Activated CD4-positive, alpha-beta T cell treated with anti-CD3 and anti-CD28 coated beads, Interleukin-2, amount 10 ng/mL, durations not matched to agents 24 days and 14 days (primary cell): ENCODE measurements at places on chromosomes 4 and X. TPM values are rescaled to one million over a fixed set of nuclear protein-coding genes. Genes with fewer than 3 reads are reported as not detected.

DNA sequence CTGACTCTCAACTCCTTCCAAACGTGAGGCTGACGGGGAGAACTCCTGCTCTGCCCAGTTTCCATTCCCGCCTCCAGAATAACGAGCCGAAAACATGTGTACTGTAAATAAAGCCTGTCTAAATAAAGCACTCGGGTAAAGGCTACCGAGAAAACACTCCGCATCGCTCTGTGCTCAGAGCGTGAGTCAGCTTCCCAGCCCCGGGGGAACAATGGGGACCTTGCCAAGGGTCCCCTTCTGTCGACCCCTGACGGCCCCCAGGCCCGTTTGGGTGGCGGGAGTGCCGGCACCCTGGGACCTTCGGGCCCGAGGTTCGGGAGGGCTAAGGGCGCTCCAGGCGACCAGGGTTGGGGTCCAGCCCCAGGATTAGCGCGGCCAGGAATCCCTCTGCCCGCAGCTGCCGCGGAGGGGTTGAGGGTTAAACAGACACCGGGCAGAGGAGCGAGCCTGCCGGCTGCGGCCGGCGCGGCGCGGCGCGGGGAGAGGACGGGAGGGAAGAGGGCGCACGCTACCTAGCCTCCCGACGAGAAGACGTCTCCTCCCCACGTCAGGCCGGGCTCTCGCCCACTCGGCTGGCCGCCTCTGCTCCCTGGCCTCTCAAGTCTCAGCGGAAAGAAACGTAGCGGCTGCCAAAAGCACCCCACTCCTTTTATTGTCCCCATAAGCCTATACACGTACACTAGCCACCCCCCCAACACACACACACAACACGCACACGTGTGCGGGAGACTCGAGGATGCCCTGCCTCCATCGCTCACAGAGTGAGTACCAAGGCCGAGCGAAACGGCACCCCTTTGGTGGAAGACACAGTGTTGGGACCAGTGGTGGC lies 85.5 kb downstream of the BCOR start:
- DNase-seq, result no peak

Gene UGT2B17
- not detected in 2 replicates for total RNA-seq

Gene AIFM1
- 44.4 and 47.7 TPM in 2 replicates for total RNA-seq

DNA sequence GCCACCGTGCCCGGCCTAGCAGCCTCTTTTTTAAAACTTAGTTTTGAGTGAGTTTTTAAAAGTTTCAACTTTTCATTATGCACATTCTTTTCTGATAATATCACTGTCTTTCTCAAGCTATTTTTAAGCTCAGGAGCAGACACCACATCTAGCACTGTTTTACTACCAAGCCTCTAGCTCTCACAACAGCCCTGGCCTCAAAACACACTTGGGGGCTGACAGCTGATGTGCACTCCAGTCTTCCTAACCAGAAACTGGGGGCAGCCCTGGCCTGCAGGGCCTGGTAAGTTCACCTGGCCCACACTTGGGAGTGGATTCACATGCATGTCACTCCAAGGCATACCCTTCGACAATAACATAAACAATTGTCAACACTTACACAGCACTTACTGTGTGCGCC lies 34.0 kb downstream of the CENPU start:
- DNase-seq, result peak; percentile 52

GRCh38 chr4:110754716-110755115 lies 131.8 kb upstream of the PITX2 start:
- DNase-seq, result no peak

Gene SCFD2
- 35.0 and 39.9 TPM in 2 replicates for total RNA-seq

DNA sequence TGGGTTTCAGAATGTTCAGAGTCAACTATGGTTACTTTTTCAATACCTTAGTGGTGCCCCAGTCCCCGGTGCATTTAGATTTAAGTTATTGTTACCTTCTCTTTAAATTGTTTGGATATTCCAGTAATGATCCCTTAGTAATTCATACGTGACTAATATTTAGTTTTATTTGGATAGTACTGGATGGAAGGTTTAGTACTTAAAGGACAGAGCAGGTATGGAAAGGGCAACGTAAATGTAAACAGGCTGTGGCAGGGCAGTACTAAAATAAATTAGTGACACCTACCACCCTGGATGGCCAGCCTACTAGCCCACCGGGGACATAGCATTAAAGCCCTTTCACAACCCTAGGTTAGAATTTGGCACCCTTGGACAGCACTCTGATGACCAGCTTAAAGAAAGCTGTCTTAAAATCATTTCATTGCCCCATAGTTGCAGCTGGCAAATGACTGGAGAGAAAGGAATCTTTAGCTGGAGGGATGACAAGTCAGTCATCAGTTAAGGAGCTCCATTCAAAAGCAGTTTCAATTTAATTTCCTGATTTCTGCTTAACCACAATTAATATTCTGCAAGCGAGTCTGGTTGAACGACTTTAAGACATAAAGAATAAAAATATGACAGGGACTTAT lies 16.4 kb downstream of the PLP1 start:
- no peak for DNase-seq

DNA sequence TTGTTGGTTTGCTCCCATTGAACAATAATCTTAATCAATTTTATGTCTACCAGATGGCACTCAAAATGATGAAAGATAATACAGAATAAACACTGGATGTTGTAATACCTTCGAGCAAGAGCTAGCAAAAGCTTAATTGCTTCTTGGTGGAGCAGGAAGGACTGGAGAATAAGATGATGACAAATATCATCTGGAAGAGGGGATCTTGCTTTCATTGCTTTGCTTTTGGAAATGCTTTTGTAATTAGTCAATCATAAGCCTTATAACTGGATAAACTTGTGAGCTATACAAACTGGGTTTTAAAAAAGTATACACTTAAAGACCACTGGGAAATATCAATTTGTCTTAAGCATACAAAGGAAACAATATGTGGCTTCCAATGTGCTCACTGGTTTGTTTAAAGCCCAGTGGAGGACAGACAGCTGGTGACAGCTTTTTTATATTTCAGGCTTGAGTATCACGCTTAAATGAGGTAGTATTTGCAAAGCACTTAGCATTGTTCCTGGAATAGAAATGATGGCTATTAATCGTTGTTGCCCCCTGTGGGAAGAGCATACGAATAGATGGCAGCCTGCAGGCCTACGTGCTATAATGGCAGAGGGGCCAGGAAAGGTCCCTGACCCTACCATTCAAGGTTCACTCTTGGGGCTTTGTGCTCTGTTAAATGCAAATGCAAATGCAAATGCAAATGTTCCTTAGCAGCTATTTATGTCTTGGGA lies 61.2 kb downstream of the TMEM150C start:
- DNase-seq, result no peak

- DNase-seq, result no peak
Observed at GRCh38 chr4:27619435-27619834, 758.8 kb downstream of the STIM2 start.

- no peak for DNase-seq
Observed at GRCh38 chr4:140305053-140305452, 68.4 kb upstream of the SCOC start.

Gene XKRX
- total RNA-seq, result 0.12 and 0.23 TPM in 2 replicates

DNA sequence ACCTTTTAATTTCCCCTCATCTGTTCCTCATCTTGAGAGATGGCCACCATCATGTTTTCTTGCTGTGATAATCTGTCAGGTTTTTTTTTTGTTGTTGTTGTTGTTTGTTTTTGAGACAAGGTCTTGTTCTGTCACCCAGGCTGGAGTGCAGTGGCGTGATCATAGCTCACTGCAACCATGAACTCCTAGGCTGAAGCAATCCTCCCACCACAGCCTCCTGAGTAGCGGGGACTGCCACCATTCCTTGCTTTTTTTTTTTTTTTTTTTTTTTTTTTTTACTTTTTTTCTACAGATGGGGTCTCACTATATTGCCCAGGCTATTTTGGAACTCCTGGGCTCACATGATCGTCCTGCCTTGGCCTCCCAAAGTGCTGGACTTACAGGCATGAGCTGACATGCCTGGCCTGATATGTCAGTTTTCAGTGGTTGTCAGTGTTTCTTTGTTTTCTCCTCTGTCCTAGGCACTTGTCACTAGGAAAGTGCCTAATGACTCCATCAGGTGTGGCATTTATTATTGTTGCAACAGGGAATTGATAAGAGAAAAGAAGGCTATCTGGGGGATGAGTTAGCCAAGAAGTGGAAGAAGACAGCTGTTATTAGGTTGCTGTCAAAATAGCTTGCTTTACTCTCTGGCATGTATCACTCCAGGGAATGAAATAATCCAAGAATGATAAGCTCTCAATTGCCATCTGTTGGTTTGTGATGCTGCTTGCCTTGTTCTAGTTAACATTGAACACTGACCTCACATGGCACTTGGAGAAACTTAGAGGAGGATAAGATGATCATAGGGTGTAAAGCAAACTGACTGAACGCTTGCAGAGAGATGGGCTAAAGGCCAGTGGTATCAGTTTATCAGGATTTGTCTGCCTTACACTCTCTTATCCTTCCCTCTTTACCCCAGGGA lies 41.7 kb downstream of the TMEM164 start:
- DNase-seq, result no peak

DNA sequence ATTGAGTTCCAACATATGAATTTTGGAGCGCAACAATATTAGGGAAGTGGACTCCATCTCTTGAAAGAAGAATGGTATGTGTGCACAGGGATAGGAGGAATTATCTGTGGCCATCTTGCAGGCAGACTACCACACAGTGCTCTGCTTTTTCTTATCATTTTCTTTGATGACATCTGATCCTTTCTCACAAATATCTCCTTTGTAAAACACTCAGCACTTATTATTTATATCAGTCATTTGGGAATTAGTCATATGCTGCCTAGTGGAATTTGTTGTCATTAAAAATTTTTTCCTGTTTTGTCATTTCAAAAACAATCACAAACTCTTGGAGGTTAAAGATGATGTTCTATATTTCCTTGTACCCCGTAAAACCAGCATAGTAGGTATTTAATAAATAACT lies 444.3 kb upstream of the ATOH1 start:
- DNase-seq, result no peak

DNA sequence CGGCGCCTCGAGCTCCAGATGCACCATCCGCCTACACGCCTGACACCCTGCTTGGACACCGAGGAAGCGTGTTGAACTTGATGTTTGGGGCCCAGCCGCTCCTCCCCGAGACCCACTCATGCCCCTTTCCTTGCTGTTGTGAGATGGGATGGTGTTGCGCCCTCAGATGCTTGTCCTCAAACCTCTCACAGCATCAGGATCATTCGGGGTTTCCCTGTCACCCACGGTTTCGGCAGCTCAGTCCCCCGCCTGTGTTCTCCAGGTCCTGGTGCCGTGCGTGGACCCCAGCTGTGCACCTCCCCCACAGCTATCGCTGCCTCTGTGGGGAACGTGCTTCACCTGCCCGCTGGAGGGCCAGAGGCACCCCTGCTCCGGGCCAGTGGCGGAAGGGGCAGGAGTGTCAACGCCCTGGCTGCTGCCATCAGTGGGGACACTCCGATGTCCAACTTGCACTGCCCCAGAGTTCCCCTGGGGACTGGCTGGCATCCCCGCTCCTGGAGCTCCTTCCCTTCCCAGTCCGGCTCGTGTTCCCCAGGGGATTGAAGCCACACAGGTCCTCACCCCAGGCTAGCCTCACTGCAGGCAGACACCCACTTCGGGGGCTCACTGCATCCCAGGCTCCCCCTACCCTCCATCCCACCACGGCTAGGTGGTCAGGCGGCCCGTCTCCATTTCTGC lies 82.3 kb upstream of the ADRA2C start:
- DNase-seq, result no peak

Gene SLC2A9
- total RNA-seq, result 1.6 and 2.4 TPM in 2 replicates

GRCh38 chr4:153521999-153522801 lies 56.0 kb downstream of the TMEM131L start:
- DNase-seq, result peak; percentile 87

Gene CT45A3
- total RNA-seq, result not detected in 2 replicates

GRCh38 chr4:186932196-186932595 lies 208.5 kb upstream of the FAT1 start:
- no peak for DNase-seq

- no peak for DNase-seq
Observed at GRCh38 chr4:119106036-119107000, 29.3 kb upstream of the MYOZ2 start.

- DNase-seq, result no peak
Observed at GRCh38 chrX:77009691-77010090, 437.5 kb upstream of the FGF16 start.

DNA sequence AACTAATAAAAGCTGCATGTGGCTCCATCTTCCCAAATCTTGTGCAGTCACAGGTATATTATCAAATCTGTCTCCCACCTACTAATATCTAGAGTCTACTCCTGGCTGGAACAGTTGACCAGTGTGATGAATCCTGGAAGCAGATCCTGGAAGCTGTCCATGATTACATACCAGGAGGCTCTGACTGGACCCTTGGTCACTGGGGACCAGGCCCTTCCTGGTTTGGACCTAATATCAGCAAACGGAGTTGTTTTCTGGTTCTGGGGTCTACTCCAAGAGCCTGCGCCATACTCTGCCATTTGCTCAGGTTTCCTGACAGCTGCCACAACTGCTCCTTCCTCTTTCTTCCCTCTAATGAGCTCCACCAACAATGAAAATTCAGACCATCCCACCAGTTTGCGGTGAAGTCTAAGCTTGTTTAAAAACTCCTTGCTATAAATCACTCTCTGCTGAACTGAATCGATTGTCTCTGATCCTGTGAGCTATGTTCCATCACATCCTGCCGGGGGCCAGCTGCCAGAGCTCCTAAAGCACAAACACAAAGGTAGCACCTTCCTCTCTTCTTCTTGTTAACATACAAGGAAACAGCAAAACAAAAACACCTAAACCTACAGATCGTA lies 114.2 kb downstream of the PALLD start:
- no peak for DNase-seq

DNA sequence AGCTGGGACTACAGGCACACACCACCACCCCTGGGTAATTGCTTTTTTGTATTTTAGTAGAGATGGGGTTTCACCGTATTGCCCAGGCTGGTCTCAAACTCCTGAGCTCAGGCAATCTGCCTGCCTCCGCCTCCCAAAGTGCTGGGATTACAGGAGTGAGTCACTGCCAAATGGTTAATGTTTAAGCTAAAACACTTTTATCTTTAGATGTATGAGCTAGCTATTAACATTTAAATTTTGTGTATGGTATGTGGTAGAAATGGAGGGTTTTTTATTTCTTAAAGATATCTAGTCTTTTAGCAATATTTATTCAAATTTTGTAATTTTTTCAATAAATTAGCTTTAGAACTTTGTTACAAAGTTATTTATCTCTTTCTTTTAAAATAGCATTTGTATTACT lies 1659.8 kb upstream of the ADGRL3 start:
- DNase-seq, result no peak

Gene MAGEB10
- not detected in 2 replicates for total RNA-seq

Gene PRSS12
- total RNA-seq, result not detected in 2 replicates

- no peak for DNase-seq
Observed at GRCh38 chrX:40883021-40883619, 147.8 kb upstream of the MED14 start.

GRCh38 chr4:53010318-53010717 lies 148.2 kb downstream of the RASL11B start:
- DNase-seq, result no peak

Gene SMIM43
- total RNA-seq, result not detected in 2 replicates

GRCh38 chrX:153061732-153062131 lies 5.5 kb downstream of the PNMA3 start:
- DNase-seq, result no peak

GRCh38 chrX:40201329-40201885 lies 103.6 kb upstream of the BCOR start:
- DNase-seq, result peak; percentile 84

DNA sequence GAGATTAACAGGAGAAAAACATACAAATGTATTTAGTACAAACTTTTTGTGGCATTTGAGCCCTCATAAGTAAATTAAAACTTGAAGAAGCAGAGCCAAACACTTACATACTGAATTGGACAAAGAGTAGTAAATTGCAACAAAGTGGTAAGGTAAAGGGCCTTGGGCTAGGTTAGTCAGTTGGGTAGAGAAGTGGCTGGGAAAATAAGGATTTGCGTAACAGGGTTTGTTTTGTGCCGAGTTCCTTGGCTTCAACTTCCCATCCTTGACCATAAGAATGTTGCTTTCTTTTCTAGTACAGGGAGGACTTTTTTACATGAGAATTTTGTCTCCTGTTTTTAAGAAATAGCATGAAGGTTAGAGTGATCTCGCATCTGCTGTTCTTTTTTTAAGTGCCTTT lies 33.3 kb upstream of the DSPP start:
- DNase-seq, result no peak
